ENCODE measurements at places on chromosomes 13 and 19. TPM values are rescaled to one million over a fixed set of nuclear protein-coding genes. Genes with fewer than 3 reads are reported as not detected.

- H3K4me3 ChIP-seq = no peak overlapping the region
- no peaks in the 10 kb centered on the region for H3K27me3 ChIP-seq
- H3K27ac ChIP-seq = peak overlapping the region; percentile 64
- H3K4me1 ChIP-seq = peaks cover 4% of the 10 kb centered on the region
Measured at GRCh38 chr13:100392709-100393630, 195.6 kb downstream of the GGACT start.

DNA sequence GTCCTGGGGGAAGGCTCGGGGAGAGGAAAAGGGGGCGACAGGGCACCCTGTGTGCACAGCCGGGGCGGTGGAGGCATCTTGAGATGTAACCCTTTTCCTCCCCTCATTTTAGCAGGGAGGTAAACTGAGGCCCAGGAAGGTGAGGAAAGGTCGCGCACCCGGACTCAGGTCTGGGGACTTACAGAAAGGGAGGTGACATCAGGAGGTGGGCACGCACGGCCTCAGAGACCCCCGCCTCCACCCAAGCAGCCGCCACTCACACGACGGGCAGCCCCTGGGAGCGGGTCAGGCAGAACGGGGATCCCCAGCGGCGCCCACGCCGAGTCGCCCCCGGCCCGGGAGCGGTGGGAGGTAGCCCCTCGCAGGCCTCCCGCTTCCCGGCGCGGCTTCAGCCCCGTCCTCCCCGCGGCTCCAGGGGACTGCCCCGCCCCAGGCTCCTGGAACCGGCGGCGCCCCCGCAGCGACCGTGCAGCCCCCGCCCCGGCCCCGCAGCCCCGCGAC lies 477 bp downstream of the PIP5K1C start:
- H3K27ac ChIP-seq = peak overlapping the region; percentile 83
- H3K27me3 ChIP-seq = no peaks in the 10 kb centered on the region
- H3K4me3 ChIP-seq = peak overlapping the region; percentile 96

DNA sequence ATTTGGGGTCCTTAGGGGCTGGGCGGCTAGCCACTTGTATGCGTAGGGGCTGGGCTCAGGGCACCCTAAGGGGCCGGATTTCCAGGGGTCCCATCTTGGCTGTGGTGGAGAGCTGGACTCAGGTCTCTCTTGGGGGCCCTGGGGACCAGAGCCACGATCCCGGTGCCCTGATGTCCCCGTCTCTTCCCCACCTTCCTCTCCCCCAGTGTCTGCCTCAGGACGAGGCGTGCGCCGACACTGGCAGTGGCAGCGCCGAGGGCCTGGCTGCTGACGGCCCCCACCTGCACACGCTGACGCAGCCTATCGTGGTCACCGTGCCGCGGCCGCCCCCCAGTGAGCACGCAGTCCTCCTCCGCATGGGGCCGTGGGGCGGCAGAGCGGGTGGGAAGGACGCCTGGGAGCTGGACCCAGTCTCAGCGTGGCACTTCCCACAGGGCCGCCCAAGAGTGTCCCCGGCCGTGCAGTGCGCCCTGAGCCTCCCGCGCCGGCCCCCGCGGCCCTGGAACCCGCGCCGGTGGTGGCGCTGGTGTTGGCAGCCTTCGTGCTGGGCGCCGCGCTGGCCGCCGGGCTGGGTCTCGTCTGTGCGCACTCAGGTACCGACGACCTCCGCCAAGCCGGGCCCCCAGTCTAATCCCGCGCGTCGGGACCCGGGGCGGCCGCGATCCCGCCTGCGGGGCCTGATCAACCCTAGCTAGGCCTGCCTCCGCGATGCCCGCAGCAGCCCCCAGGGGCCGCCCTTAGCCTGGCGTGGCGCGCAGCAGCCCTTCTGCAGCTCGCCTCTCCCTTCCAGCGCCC lies 2.7 kb upstream of the SNAPC2 start:
- peaks cover 67% of the 10 kb centered on the region for H3K27me3 ChIP-seq
- DNase-seq = peak; percentile 58
- no peak overlapping the region for H3K27ac ChIP-seq
- H3K36me3 ChIP-seq = peaks cover 23% of the 10 kb centered on the region
- H3K4me3 ChIP-seq = peak overlapping the region; percentile 47
- H3K4me1 ChIP-seq = peaks cover 60% of the 10 kb centered on the region

GRCh38 chr13:57629391-57629804 lies 2.1 kb upstream of the PCDH17 start:
- peaks cover 4% of the 10 kb centered on the region for H3K27me3 ChIP-seq
- DNase-seq = peak; percentile 72
- peak overlapping the region; percentile 53 for H3K4me3 ChIP-seq
- no peak overlapping the region for H3K27ac ChIP-seq
- no peaks in the 10 kb centered on the region for H3K36me3 ChIP-seq

DNA sequence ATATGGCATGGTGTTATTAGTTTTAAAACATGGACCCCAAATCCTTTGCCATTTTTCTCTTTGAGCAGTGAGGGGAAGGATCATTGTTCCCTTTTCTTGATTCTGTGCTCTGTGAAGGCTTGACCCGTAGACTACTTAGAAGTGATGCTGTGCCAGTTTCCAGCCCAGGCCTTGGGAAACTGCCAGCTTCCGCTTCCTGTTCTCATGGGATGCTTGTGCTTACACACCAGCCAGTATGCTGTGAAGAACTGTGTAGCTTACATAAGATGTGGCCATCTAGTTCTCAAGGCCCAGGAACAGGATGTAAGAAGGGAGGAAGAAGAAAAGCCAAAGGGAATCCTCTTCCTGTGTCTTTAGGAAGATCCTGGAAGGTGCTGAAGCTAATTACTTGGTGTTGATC lies 180.9 kb downstream of the PCCA start:
- H3K27me3 ChIP-seq = no peaks in the 10 kb centered on the region
- no peak overlapping the region for H3K27ac ChIP-seq
- H3K4me3 ChIP-seq = no peak overlapping the region
- no peaks in the 10 kb centered on the region for H3K4me1 ChIP-seq
- peaks cover 28% of the 10 kb centered on the region for H3K36me3 ChIP-seq

DNA sequence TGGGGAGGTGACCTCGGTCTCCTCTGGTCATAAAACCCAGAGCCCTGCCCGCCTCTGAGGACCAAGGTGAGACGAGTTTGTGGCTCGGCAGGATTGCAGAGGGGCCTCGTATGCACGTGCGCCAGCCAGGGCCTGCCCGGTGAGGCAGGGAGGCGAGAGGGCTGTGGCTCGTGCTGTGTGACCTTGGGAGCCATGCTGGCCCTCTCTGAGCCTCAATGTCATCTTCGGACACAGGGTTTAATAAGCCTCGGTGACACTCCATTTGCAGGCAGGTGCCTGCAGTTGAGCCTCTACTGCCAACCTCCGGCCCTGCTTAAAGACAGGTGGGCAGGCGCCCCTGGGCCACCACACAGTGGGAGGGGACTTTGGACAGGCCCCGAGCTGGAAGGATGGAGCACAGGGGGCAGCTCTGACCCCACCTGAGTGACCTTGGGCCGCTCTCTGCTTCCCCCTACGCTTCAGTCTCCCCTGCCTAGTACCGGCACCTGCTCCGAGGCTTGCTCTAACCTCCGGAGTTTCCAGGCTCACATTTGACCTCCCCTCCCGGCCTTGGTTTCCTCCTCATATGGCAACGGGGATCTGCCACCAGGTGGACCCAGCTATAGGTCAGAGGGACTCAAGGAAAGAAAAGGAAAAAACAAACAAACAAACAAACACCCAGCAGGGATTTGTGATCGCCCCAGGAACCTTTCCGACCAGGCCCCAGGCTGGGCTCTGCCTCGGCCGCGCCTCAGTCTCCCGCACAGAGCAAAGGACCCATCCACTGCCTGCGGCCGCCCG lies 3.1 kb downstream of the ZBTB7A start:
- H3K4me1 ChIP-seq = peaks cover 65% of the 10 kb centered on the region
- peak overlapping the region; percentile 94 for H3K4me3 ChIP-seq
- H3K36me3 ChIP-seq = no peaks in the 10 kb centered on the region
- H3K27me3 ChIP-seq = no peaks in the 10 kb centered on the region

GRCh38 chr13:37618554-37618953 lies 20.0 kb upstream of the POSTN start:
- no peak overlapping the region for H3K27ac ChIP-seq
- H3K4me3 ChIP-seq = no peak overlapping the region
- no peaks in the 10 kb centered on the region for H3K27me3 ChIP-seq
- H3K36me3 ChIP-seq = no peaks in the 10 kb centered on the region
- DNase-seq = no peak
- peaks cover 20% of the 10 kb centered on the region for H3K4me1 ChIP-seq

- H3K36me3 ChIP-seq = no peaks in the 10 kb centered on the region
- H3K27ac ChIP-seq = peak overlapping the region; percentile 70
- DNase-seq = no peak
- peaks cover 99% of the 10 kb centered on the region for H3K4me1 ChIP-seq
- no peak overlapping the region for H3K4me3 ChIP-seq
Measured at GRCh38 chr19:18496980-18497256, 25.0 kb downstream of the ELL start.

DNA sequence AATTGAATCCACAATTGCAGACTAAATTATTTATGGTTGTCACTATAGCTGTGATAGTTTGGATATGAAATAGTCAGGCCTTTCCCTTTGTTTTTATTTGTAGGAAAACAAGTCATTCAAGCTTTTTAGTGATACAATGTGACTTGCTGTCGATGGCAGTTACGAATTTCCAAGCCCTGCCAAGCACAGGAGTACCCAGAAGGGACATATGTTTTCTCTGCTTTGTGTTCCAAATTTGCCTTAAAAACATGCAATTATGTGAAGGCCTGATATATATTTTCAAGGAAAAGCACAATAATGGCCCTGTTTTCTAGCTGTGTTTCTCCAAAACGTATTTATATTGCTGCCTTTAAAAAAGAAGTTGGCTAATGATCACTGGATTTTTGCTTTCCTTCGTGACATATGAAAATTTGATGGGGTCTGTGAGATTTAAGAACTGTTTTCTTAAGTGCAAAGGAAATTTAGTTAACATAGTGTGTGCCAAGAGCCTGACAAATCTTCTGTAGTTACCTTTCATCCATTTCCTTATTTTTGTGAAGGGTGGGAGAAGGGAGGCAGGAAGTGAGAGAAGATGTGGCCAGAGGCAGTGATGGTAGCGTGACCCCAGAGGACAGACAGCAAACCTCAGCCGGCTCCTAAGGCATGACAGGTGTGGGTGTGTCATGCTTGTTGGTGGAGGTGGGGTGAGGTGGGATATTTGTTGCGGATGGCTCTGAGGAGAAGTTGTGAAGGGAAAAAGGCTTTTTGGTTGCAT lies 79.6 kb downstream of the TEX26 start:
- no peaks in the 10 kb centered on the region for H3K36me3 ChIP-seq
- DNase-seq = no peak
- no peaks in the 10 kb centered on the region for H3K27me3 ChIP-seq
- H3K4me1 ChIP-seq = no peaks in the 10 kb centered on the region
- no peak overlapping the region for H3K27ac ChIP-seq

- H3K36me3 ChIP-seq = peaks cover 10% of the 10 kb centered on the region
- H3K27ac ChIP-seq = no peak overlapping the region
- H3K27me3 ChIP-seq = no peaks in the 10 kb centered on the region
- no peaks in the 10 kb centered on the region for H3K4me1 ChIP-seq
- no peak overlapping the region for H3K4me3 ChIP-seq
Measured at GRCh38 chr19:40392894-40393517, 3.0 kb upstream of the HIPK4 start.

GRCh38 chr19:51327066-51328001 lies 14.6 kb downstream of the VSIG10L start:
- no peak overlapping the region for H3K27ac ChIP-seq
- H3K36me3 ChIP-seq = no peaks in the 10 kb centered on the region
- H3K4me1 ChIP-seq = peaks cover 15% of the 10 kb centered on the region
- DNase-seq = peak; percentile 28

GRCh38 chr13:114076329-114077090 lies 55.9 kb downstream of the RASA3 start:
- H3K4me1 ChIP-seq = peaks cover 10% of the 10 kb centered on the region
- no peak for DNase-seq
- peaks cover 13% of the 10 kb centered on the region for H3K36me3 ChIP-seq
- H3K27ac ChIP-seq = no peak overlapping the region

NMRK2 gene
- total RNA-seq = not detected

ZNF226 gene
- 25.8 TPM for total RNA-seq

SLC7A9 gene
- total RNA-seq = not detected

ZNF559 gene
- 52.2 TPM for total RNA-seq

DMKN gene
- not detected for total RNA-seq

CFD gene
- 118 TPM for total RNA-seq
